NCI-H2029 (cell line): ENCODE measurements at places on chromosomes 7 and 10.

DNA sequence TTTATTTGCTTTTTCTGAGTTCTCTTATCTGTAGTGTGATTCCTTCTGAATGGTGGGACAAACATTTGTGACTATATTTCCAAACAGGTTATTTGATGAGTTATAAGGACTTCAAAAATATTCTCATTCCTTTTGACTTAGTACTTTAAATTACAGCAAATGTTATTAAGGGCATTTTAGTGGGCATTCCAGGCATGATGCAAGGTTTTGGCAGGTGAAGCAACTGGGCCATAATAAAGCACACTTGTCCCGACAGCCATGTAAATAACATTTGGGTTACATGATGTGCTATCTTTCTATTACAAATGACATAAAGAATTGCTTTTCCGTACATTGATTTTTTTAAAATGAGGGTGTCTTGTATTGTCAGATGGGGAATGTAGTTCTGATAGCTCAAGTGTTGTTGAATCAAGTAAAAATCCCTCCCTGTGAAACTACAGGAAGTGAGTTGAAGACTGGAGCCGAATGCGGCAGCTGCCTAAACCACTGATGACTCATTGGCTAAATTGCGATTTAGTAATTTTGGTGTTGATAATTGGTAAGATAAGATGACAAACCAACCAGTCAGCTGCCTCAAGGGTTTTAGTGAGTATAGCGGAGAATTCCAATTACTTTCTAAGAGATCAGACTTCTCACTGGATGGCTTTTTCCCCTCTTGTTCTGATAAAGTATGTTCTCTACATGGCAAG, 231.3 kb upstream of the NPY start:
- no peak for DNase-seq

- no peak for DNase-seq
These were observed 559.6 kb downstream of the GATA3 start for GRCh38 chr10:8614054-8614565.

- no peak for DNase-seq
These were observed 116.4 kb downstream of the SORBS1 start for GRCh38 chr10:95444792-95445191.

- DNase-seq: no peak
These were observed 9.3 kb downstream of the KCNIP2 start for GRCh38 chr10:101834341-101834740.

DNA sequence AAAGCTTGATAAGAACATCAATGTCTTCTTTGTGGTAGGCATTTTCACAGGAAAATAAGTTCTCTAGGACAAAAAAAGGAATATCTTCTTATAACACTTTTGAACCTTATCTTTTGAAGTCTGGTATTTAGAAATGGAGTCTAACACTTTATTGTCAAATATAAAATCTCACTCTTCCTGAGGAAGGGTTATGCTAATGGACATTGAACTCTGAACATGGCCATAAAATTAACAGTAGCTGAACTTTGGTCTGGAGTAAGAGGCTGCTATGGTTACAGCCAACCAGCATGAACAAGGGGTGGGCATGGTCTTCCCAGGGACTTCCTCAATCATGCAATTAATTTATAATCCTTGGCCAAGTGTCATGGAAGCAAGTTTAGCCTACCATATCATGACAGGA, at the start of gene CLRN3:
Gene CLRN3, minus strand, starts transcription at position 199 of the 400 bp plus-strand sequence. Its CDS starts 157 bp downstream, at position 42.
- no peak for DNase-seq

DNA sequence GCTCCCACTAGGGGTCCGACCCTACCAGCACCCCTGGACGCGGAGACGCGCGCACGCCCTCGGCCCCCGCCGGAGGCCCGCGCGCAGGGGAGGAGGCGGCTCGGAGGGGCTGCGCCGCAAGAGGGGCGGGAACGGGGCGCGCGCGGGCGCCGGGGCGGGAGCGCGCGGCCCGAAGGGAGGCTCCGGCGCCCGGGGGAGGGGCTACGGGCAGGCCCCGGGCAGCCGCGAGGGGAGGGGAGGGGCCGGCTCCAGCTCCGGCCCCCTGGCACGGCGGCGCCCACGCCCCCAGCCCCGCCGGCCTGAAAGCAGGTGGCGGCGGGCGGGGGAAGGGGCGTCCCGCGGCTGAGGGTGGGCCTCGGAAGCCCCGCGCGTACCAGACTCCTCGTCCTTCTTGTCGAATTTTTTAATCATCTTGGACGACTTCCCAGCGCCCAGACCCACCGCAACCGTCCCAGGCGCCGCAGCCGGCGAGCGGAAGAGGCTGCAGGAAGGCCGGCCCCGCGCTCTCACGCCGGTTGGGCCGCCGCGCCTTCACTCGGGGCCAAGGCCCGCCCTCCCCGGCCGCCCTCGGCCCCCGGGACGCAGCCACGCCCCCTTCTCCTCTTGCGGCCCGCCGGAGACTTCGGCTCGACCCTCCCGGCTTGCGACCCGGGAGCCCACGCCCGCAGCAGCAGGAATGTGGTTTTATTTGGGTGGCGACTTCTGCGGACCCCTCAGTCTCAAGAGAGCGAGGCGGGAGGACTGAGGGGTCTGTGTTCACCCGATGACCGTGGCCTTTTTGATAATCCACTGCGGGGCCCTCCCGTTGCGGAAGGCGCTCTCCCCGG, at the start of gene COPG2:
Gene COPG2, minus strand, starts transcription at position 491 of the 827 bp plus-strand sequence. Its CDS starts 80 bp downstream, at position 411.
- peak; percentile 71 for DNase-seq

DNA sequence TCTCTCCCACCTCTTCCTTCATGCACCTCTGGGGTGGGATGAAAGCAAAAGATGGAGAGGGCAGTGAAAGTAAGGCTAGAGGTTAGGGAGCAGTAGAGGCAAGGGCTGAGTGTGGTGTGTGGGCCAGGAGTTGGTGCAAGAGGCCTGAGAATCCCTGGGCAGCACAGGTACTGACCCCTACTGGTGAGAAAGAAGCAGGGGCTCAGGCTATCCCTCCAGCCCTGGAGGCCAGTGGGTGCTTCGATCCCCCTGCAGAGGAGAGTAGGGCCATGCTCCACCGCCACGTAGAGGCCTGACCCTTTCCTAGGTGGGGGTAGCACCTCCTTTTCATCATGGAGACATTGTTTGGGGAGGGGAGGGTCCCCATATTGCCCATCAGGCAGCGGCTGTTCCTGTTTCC, 9.8 kb downstream of the CDHR1 start:
- no peak for DNase-seq

- no peak for DNase-seq
These were observed 763.3 kb downstream of the MAGI2 start for GRCh38 chr7:78690174-78690573.

GRCh38 chr10:8063128-8063908, 8.8 kb downstream of the GATA3 start:
- no peak for DNase-seq

- no peak for DNase-seq
These were observed 15.2 kb downstream of the ZCWPW1 start for GRCh38 chr7:100413346-100413745.

- no peak for DNase-seq
These were observed 43.9 kb downstream of the GRK5 start for GRCh38 chr10:119251315-119251708.

DNA sequence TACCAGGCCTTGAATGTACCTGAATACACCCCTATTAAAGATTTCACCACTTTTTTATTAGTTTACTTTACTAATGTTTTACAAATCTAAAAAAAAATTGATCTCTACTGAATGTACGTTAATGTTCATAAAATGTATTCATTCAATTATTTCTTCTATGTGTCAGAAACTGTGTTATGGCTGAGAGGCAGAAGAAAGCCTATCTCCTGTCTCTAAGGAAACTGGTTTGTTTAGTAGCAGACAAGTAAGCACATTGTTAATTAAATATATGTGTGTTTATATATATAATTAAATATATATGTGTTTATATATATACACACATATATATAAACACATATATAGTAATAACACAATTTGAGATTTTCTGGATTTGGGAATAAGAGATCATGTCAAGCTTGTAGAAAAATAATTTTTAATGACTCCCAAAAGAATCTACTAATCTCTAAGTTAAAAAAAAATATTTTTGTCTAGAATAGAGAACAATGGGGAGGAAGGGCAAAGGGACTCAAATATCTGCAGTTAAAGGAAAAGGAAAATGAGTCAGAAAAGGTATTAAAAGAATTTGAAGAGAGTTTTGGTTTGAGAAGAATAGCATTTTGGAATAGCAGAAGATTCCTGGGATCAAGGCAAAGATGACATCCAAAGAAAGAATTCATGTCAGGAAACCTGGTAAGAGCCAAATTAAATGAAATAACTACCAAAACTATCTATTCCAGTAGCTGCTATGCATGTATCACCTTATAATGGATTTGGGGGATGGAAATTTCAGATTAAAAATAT, 92.1 kb downstream of the CH25H start:
- no peak for DNase-seq

DNA sequence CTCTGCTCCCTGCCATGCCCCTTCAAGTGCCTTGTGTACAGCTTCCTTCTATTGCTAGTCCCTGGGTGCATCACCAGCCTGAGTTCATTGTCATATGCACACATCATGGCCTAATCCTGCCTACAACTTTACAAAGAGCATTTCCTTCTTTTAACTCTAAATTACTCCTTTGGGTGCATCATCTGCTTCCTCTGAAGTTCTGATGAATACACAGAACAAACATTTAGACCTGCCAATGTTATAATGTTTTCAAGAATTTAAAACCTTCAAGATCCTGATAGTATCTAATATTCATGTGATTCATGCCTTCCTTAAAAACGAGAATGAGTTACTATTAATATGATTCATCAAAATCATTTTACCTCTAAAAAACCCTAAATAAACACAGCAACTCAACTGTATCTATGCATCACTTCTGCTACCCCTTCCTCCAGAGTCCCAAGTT, 357.1 kb downstream of the MAGI2 start:
- DNase-seq: no peak

DNA sequence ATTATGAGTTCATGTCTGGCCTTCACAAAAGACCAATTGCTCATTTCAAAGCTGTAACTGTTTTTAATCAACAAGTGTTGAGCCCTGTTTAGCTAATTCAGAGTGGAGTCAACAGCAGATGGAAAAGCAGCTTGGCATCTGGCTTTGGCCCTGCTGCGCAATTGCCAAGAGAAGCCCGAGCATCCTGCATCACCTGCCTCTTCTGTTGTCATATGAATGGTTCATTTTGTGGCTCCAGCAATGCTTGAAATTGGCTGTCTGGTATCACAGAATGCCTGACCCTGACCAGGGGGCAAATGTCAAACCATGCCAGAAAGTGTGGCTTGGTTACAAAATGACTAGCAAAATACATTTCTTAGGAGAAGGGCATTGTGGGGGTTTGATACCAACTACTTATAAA, 296.5 kb upstream of the PHF14 start:
- DNase-seq: no peak

DNA sequence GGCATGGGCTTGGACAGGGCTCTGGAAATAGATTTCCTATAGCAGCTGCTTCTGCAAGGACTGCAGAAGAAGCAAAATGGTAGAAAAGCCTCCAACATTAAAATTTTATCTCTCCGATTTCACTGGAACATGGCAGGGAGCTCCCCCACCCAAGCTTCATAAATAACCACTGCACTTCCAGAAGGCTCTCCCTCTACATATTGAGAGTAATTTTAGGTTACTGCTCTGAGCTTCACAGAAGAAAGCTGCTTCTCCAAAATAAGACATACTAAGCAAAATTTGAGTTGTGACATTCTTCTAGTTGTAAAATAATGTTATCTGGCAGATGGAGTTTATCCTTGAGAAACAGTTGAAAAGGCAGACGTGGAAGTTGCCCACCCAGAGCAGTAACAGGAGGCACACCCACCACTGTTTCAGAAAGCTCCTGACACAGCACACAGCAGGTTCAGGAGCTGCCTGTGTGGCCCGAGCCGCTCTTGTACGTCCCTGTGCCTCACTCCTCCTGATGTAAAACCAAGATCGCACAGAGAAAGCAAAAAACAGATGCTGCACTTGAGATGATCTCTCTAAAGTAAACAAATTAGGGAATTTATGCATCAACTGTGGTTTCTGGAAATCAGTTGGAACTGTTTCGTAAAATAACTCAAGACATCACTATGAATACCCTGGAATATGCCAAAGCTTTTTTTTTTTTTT, 621.0 kb downstream of the PARD3 start:
- no peak for DNase-seq

DNA sequence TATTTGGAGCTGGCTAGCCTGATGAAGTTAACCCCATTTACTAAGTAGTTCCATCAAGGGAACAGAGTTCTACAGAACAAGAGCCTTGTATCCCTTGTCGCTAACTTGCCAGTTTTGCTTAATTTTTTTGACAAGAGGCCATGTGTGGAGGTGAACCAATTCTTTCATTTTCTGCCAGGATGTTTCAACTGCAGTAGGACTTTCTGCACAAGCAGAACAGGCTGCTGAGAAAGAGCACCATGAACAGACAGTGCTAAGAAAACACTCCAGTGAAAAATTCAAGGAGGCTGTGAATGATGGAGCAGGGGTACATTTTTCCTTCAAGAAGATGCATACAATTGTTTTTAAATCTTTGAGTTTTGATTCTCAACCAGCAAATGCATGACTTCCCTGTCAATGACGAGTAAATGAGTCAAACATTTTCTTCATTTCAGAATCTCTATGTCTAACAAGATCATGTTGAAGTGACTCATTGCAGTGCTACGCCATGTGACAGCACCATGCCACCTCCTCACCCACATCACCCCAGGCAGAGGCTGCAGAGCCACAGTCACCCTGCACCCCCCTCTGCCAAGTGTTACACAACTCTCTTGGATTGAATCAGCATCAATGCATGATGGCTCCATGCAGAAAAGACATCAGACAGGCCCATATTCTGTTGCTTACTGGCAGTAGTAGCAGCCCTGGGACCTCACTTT, 193.1 kb downstream of the COBL start:
- DNase-seq: no peak

DNA sequence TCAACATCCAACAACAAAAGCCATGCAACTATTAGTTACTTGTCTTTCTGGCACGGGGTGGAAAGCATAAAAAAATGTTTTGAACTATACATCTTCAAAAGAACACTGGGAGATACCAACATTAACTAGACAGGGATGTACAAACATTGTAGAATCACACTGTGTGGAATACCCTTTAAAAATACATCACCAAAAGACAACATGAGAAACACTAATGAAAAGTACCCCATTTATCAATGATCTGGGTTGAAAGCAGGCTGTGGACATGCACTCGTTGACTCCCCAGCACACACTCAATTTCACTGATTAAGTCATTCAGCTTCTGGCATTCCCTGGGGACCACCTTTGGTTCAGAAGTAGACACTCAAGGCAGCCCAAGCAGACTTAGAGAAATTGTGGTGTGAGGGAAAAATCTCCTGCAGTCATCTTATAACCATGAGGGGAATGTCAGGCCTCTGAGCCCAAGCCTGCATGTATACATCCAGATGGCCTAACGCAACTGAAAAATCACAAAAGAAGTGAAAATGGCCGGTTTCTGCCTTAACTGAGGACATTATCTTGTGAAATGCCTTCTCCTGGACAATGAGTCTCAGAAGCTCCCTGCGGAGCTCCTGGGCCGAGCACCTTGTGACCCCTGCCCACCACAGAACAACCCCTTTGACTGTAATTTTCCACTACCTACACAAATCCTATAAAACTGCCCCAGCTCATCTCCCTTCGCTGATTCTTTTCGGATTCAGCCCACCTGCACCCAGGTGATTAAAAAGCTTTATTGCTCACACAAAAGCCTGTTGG, 53.0 kb downstream of the CACUL1 start:
- no peak for DNase-seq

GRCh38 chr7:132877573-132877972, 204.3 kb downstream of the CHCHD3 start:
- DNase-seq: no peak
